ENCODE measurements at places on chromosomes 11 and 22.

DNA sequence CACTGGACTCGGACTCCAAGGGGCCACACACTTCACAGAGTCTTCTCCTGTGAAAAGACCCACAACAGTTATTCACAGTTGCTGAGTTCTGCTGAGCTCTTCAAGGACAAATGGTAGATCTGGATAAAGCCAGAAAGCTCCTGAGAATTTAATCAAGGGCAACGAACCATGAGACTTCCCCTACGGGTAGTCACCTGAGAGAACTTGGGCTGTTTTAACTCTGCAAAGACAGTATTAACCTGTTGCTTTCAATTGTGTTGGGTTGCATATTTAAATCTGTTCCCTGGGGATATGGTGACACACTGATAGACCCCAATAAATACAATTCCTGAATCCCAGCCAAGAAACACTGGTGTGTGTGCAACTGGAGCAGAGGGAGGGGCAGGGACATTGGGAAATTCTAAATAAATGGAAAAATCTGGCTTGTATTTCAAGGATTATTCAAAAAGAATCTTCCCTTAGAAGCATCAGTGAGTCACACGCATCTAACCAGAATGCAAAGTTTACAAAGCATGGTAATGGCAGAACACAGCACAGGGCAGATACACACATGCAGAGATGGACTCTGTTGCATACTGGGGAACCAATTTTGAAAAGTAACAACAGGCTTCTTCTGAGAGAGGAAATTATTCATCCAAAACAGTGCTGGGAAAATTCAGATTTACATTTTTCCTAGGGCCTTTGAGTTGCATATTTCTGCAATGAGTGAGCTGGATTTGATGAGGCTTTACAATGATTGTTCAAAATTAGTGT is 4.0 kb downstream of the KCNJ1 start:
- DNase-seq, result no peak

DNA sequence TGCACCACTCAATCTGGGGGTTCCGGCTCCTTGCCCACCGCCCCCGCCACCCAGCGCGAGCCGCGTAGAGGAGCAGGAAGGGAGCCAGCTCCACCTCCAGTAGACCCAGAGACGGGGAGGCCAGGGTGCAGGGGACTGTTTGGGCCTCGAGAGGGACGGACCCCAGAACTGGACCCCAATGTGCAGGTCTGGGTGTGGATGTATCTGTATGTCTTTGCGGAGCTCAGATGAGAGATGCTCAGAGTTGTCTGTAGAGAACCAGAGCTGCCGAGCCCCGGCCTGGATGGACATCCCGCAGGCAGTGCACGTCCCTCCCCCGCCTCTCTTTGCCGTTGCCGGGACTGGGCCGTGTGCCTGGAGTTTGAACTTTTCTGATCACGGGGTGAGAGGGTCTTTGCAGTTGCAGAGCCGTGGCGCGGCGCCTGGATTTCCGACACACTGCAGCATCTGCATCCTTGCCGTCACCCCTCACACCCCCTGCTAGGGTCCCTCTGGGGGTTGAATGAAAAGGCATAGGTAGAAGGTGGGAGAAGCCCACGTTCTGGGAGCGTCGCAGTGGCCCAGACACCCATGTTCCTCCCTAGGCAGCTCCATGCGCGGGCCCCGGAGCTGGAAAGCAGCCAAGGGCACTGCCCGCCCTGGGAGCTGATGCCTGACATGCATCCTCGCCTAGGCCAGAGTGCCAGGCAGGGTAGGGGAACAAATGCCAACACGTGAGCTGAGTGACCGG is 105.2 kb downstream of the KCNQ1 start:
- no peak for DNase-seq

- DNase-seq, result no peak
These were observed 113.2 kb downstream of the STK33 start for GRCh38 chr11:8480858-8481257.

GRCh38 chr11:111461460-111462235 is 50.5 kb downstream of the BTG4 start:
- DNase-seq, result no peak

GRCh38 chr11:111736181-111736590 is 30.0 kb downstream of the PPP2R1B start:
- DNase-seq, result no peak

- no peak for DNase-seq
These were observed 14.7 kb upstream of the SULT4A1 start for GRCh38 chr22:43876866-43877509.

DNA sequence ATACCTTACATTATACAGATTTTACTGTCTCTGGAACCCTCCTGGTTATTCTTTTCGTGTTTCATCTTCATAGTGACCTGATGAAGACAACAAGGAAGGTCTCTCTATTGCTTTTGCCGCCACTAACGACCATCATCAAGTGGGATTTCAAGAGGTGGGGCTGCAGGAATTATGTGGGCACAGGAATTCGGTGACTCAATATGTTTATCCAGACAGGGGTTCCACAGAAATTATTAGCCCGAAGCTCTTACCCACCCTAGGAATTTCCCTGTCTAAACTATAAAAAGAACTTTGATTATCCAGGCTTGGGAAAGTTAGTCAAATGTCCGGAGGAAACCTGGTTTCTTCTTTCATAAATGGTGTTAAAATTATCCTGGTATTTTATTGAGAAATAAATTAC is 566.8 kb upstream of the TENM4 start:
- DNase-seq, result no peak

Data from NCI-H1417 treated with DMSO at 0.1 percent for 48 hours (cell line).